Urinary bladder (tissue), 4 donors: ENCODE measurements at places on chromosomes 2 and 18. TPM values are rescaled to one million over a fixed set of nuclear protein-coding genes. Genes with fewer than 3 reads are reported as not detected.

The L3MBTL4 gene
- 0.98 TPM for polyA plus RNA-seq

- no peak for DNase-seq
Measured at GRCh38 chr2:144356402-144356801, 163.5 kb downstream of the ZEB2 start.

- no peak for DNase-seq
Measured at GRCh38 chr18:67672155-67672554, 155.6 kb upstream of the DSEL start.

The ZBTB7C gene
- polyA plus RNA-seq, result 4.6 TPM

The CD207 gene
- polyA plus RNA-seq, result 0.06 TPM

GRCh38 chr18:58396144-58396543, 232.7 kb downstream of the ALPK2 start:
- no peak for DNase-seq

DNA sequence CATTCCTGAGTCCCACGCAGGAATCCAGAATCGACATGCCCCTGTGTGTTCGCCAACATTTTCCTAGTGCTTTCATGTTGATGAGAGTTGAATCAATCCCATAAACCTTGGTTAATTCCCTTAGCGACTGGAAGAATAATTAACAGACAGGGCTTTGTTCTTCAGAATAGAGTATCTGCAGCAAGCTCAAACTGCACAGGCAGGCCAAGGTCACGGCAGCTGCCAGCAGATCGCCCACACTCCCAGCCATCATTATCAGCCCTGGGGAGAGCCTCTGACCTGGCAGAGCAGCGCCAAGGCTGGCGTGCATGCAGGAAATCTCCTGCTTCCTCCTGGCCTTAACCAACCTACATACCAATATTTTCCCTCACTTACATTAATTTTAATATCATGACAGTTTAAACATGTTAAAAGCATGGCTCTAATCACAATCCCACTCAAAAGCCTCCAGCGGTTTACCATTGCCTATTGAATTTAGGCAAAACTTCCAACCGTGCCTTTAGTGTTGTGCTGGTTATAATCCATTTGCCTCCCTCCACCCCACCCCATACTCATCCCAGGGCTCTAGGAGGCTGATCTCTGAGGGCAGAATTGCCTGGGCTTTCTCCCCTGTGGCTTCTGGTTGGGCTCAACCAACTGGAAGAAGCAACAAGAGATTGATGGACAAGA, 46.8 kb upstream of the NCK2 start:
- DNase-seq, result no peak

DNA sequence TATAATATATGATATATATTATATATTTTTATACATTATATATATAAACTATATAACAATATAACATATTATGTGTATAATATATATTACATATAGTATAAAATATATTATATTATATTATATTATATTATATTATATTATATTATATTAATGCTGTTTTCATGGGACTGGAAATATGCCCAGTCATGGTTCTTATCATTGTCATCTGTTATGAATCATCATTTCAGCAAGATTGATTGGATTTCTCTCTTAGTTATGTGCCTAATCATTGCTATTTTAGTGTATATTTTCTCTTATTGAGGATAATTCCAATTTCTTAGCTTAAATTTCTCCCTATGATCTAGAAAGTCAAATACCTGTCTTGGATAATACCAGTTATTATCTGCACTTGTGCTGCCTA, 617.8 kb downstream of the TRIB2 start:
- DNase-seq, result no peak

The GPR148 gene
- polyA plus RNA-seq, result not detected

DNA sequence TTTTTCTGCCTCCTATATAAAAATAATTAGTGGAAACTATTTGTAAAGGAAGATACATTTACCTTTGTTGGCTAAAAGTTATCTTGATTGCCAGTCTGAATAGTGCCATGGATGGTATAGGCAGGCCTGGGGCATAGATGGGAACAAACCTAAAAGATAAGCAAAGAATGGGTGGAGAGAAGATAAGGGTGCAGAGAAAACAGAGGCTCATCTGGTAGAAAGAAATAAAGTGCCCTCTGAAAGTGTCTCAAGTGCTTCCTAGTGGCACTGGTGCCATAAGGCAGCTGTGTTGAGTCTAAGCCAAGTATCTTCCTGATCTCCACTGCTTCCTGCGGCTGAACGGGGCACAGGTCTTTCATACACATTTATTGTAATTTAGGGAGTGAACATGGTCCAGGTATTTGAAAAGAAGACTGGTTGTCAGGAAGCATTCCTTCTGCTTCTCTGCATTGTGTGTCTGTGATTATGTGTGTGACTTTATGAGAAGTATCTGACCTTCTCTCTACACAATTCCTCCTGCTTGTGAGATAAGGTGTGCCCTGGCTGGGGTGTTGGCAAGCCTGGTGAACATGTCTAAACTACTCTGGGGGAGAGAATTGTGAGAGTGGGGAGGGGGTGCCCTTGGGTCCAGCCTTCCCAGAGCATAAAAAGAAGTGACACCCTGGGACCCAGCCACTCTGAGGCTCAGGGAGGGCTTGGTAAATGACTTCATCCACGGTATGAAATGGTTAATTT, 280.5 kb downstream of the CAMKMT start:
- no peak for DNase-seq

The PIEZO2 gene
- 5.9 TPM for polyA plus RNA-seq

DNA sequence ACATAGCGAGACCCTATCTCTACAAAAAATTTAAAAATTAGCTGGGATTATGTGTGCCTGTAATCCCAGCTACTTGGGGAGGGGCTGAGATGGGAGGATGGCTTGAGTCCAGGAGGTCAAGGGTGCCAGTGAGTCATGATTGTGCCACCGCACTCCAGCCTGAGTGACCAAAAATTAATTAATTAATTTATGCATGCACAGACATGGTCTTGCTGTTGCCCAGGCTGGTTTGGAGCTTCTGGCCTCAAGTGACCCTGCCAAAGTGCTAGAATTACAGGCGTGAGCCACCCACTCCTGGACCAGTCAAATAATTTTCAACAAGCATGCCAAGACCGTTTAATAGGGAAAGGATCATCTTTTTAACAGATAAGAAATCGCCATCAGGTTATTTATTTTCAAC, 57.7 kb upstream of the TFCP2L1 start:
- DNase-seq, result no peak

DNA sequence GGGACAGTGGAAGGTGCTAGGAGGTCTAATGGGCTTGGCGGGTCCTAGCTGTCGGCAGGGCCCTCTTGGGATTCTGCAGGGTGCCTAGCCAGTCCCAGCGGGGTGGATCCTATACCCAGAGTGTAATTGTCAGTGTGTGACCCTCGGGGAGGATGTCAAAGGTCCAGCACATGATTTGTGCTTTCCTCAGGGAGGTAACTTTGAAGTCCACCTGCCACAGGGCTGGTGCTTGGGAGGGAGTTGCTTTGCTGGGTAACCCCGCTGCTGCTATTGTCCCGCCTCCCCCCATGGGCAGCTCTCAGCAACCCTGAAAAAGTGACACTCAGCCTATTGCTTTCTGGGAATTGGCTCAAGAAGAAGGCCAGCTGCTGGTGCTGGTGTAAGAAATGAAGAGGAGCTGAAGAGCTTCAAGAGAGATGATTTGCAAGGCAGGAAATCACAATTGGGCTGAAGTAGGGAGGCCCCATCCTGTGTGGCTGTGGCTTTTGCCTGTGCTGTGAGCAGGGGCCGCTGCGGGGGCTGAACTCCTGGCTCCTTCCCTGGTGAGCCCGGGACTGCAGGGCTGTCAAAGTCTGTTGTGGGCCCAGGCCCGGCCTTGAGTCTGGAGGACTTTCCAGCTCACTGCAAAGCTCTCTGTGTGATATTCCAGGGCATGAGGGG, 36.4 kb downstream of the EMILIN2 start:
- DNase-seq, result no peak

DNA sequence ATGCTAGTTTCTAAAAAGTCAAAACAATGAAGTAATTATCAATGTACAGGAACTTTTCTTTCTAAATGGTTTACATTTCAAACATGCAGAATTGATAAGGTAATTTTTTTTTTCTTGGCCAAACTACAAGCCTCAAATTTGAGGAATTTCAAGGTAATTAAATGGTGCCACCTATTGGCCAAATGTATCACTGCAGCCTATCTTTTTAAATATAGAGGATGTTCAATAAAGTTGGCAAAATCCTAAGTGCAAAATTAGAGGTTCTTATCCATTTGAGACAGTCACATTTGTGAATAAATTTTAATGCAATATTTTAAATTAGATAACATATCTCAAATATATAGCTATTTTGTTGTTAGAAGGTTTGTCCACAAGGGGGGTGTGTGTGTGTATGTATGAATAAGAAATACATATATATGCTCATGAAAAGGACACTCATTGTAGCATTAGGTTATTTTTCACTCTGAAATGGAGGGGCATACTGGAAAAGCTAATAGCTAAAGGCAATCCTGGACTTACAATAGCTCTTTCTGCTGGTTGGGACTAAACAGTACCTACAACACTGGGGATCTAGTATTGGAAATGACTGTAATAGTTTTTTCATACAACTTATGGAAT, 26.2 kb downstream of the MMADHC start:
- no peak for DNase-seq

The UGT1A8 gene
- 0.56 TPM for polyA plus RNA-seq
